ENCODE measurements at places on chromosomes 16 and 17.

DNA sequence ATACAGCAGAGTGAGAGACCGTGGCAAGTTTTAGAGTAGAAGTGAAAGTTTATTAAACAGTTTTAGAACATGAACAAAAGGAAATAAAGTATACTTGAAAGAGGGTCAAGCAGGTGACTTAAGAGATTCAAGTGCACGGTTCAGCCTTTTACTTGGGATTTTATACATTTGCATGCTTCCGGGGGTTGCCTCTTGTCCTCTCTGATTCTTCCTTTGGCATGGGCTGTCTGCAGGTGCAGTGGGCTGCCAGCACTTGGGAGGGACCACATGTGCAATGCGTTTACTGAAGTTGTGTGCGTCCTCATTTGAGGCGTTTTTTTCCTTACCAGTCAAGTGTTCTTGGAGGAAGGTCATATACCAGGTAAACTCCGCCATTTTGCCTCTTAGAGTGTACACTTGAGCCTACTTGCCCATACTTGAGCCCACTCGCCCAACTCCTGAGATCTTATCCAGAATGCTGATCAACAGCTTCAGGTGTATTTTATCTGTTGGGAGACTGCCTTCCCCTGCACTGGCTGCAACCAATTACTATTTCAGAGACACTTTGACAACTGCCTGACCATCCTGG, 195.2 kb downstream of the IRX5 start:
- no peak for DNase-seq

DNA sequence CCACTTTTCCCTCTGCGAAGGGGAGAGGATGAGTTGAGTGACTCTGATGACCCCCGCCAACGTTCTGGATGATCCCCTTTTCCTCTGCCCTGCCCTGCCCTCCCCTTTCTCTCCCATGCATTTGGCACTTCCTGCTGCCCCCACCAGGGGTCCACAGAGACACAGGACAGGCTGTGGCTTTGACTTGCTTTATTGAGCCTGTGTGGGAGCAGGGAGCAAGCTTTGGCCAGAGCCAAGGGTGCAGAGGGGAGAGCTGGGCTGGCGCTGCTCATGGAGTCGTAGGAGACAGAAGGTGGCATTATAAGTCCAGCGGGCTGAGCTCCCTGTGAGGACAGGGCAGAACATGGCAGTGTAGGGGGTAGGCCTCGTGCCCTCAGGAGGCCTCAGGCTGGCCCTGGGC, 1.6 kb downstream of the PPY start:
- no peak for DNase-seq

GRCh38 chr17:18158022-18158600, 25.5 kb upstream of the ALKBH5 start:
- peak; percentile 86 for DNase-seq

GRCh38 chr17:65515959-65516948, 45.2 kb downstream of the AXIN2 start:
- DNase-seq, result no peak

GRCh38 chr17:66583112-66583748, 251.7 kb upstream of the CACNG5 start:
- no peak for DNase-seq

DNA sequence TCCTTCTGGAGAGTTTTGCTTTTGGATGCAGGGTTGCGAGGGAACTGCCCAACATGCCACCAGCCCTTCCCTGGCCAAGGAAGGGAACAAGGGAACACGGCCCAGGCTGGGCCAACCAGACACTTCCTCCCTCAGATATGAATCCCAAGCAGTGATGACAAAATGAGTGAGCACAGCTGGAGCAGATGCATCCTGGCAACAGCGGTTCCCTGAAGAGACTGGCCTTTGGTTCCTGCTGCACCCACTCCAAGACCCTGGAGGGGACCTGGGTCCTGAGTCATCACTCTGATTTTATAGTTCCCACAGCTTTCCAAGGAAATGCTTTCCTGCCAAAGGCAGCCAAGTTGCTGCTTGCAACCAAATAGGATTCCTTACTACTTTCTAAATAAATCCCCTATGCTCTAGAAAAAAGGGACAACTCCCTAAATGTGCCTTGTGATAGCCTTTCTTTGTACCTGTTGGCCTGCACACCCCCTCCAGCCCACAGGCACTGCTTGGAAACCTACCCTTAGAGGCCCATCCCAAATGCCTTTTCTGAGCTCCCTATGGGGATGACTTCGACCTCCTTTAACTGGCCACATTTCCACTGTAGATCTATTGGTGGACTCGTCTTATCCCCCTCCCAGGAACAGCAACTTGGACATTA, 5.3 kb downstream of the ST3GAL2 start:
- no peak for DNase-seq

DNA sequence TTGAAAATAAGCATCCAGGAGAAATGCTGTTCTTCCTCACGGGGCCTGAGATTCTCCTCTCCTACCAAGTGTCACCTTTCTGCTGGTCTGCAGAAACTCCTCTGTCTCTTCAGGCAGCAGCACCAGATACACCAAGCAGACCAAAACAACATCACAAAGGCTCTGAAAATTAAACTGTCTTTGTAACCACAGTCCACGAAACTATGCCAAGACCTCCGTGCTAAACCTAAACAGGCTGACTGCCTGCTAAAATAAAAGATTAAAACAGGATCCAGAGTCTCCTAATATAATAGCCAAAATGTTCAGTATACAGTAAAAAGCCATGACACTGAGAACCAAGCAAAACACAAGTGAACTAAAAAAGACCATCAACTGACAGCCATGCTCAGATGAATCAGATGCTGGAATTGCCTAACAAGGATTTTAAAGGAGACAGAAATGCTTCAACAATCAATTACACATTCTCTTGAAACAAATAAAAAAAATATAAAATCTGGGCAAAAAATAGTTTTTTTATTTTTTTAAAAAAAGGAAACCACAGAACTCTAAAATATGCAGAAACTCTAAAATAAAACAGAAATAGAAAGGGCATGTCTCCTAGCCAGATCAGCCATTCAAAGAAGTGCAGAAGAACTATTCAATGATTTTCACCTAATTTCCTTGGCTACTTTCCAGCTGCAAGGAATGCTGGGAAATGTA, 50.3 kb upstream of the TOX3 start:
- DNase-seq, result no peak

DNA sequence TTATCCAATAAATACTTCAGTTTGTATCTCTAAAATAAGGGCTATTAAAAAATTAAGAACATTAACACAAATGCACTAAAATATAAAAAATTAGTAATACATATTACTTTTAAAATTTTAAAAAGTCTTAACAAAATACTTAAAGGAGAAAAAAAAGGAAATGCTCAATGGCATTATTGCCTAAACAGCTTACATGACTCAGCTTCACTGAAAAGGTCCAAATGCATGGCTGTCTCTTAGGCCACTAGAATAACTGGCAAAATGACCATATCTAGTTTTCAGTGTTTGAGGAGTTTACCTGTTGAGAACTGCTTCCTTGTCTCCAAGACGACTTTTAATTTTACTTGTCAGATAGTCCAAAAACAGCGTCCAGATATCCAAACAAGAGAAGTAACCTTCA, 66.0 kb downstream of the XPO6 start:
- DNase-seq, result no peak

All from stimulated activated naive CD4-positive, alpha-beta T cell (primary cell).